ENCODE measurements at places on chromosomes 12 and 14. TPM values are rescaled to one million over a fixed set of nuclear protein-coding genes. Genes with fewer than 3 reads are reported as not detected.

DNA sequence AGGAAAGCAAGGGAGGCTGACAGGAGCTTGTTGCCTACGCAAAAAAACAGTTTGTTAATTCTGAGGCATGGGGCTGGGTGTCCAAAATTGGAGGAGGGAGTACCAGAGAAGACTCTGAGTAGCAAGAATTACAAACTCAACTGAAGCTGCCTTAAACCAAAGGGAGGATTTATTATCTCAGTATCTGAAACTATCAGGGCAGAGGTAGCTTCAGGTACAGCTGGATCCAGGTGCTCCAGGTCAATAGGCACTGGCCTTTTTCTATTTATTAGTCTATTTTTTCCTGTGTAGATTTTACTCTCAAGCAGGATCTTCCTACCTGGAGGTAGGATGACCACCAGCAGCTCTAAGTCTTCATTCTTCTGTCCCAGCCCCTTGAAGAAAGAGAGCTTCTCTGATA lies 135.3 kb upstream of the NCOR2 start:
- DNase-seq, result no peak

GRCh38 chr14:94317259-94317658 lies 5.9 kb downstream of the SERPINA6 start:
- DNase-seq, result no peak

Gene OR6C2
- total RNA-seq, result not detected

Gene RPL10L
- total RNA-seq, result not detected

DNA sequence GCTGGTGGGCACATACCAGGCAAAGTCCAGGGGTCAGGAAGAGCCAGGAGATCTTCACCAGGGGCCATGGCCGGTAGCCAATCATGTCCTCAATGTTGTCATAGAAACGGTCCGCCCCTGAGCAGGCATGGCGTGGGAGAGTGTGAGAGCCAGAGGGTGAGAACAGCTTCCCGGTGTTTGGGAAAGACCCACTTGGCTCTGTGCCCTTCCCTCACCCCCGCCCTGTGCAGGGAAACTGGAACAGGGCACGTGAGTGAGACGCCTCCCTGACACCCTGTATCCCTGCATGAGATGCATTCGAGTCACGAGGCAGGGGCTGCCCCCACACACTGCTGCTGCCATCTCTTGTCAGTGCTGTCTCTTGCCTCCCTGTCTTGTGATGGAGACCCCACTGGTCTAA lies 20.7 kb downstream of the SLC6A12 start:
- no peak for DNase-seq

Gene SYCP3
- total RNA-seq, result not detected

GRCh38 chr14:37620856-37621255 lies 25.4 kb downstream of the TTC6 start:
- DNase-seq, result no peak

- no peak for DNase-seq
Measured at GRCh38 chr14:58963873-58964597, 224.4 kb upstream of the DAAM1 start.

- no peak for DNase-seq
Measured at GRCh38 chr12:30826276-30826675, 71.5 kb upstream of the CAPRIN2 start.

GRCh38 chr14:64788706-64789105 lies 84.5 kb downstream of the PLEKHG3 start:
- DNase-seq, result peak; percentile 19

- no peak for DNase-seq
Measured at GRCh38 chr14:64856529-64857445, 22.9 kb downstream of the SPTB start.

GRCh38 chr14:25882899-25883298 lies 714.9 kb downstream of the NOVA1 start:
- DNase-seq, result no peak

Gene ADAMTS20
- not detected for total RNA-seq

DNA sequence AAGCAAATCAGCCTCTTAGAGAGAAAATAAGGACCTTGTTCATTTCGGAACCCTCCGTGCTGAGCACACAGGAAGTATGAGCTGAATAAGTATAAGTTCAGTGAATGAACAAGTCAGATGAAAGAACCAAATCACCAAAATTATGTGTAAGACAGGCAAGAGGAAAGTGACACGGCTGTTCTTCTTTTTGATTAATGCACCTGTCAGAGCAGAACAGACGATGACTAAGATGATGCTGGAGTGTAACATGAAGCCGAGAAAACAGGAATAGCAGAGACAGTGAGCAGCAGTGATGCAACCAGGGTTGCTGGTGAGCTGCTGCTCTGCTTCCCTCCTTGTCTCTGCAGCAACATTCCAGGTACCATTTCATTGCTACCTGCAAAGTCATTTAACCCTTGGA lies 861.1 kb downstream of the GALC start:
- DNase-seq, result no peak

- peak; percentile 66 for DNase-seq
Measured at GRCh38 chr14:61326847-61327246, 5.5 kb downstream of the PRKCH start.

GRCh38 chr14:53529519-53529918 lies 376.4 kb upstream of the DDHD1 start:
- DNase-seq, result no peak

DNA sequence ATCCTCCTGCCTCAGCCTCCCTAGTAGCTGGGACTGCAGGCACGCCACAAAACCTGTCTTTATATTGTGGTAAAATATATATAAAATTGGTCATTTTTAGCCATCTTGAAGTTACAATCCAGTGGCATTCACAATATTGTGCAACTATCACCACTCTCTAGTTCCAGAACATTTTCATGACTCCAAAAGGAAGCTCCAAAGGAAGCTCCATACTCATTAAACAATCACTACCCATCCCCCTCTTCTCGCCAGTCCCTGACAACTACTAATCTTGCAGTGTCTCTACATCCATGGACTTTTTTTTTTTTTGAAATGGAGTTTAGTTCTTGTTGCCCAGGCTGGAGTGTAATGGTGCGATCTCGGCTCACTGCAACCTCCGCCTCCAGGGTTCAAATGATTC lies 3.1 kb downstream of the GCH1 start:
- no peak for DNase-seq

Gene NOVA1
- total RNA-seq, result not detected

GRCh38 chr12:126286203-126286602 lies 1221.0 kb downstream of the AACS start:
- DNase-seq, result no peak

GRCh38 chr14:96198430-96199130 lies 6.1 kb upstream of the BDKRB2 start:
- no peak for DNase-seq

Gene ZFC3H1
- total RNA-seq, result 64.0 TPM

DNA sequence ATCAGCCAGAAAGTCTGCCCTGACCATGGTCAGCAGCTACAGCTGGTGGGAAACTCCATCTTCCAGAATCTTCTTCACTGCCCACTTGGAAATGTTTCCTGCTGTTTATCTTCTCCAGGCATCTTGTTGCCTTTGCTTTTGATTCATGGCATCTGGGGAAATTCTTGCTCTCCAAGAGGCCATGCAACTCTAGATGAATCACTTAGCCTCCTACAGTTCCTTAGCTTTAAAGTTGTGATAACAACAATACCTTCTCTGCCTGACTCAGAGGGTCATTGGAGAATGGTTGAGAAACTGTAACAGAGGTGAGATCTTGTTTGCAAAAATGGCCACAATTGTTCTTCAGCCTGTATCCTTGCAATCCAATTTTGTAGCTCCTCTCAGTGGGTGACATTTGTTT lies 121.0 kb upstream of the VRK1 start:
- DNase-seq, result no peak

DNA sequence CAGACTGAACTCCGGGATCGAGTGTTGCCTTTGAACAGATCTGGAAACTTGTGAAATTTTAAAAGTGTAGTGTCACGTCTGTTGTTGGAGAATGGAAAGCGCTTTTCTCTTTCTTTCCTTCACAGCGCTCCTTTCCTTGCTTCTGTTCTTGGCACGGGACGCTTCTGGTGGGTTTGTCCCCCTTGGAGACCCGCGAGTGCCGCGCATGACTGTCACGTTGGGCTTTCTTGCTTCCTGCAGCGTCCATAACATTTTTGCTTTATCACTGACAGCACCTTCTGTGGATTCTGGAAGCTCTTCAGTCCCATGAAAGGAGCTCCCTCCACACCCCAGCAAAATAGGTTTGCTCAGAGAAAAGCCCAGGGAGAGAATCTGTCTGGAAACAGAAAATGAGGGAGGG lies 193.0 kb upstream of the TMEM132C start:
- DNase-seq, result no peak

GRCh38 chr14:60651086-60651795 lies 2.0 kb upstream of the SIX1 start:
- DNase-seq, result no peak

DNA sequence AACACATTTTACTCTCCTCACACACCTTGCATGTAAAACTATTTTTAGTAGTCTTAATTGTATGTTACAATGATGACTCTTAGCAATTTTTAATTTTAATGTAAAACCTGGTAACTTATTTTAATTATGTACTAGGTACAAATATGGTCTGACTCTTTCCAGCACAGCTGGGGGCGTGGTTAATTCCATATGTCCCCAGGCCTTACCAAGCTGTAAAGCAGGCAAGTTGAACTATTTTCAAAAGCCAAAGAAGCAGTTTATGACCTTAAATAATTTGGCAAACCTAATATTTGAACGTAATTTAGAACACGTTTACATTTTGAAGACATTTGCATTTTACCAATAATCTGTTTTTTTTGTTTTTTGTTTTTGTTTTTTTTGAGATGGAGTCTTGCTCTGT lies 9.3 kb upstream of the ACOT6 start:
- no peak for DNase-seq

GRCh38 chr12:539540-540310 lies 80.0 kb downstream of the B4GALNT3 start:
- no peak for DNase-seq

GRCh38 chr12:77609016-77609415 lies 221.7 kb upstream of the NAV3 start:
- DNase-seq, result no peak

Gene NRL
- total RNA-seq, result 2.3 TPM

Gene TMEM253
- total RNA-seq, result not detected

Gene TMBIM4
- total RNA-seq, result 77.1 TPM

- no peak for DNase-seq
Measured at GRCh38 chr12:47751561-47751960, 7.1 kb downstream of the RAPGEF3 start.

- no peak for DNase-seq
Measured at GRCh38 chr12:54708826-54709225, 60.7 kb upstream of the DCD start.

GRCh38 chr12:60394665-60395064 lies 798.8 kb downstream of the SLC16A7 start:
- DNase-seq, result no peak

DNA sequence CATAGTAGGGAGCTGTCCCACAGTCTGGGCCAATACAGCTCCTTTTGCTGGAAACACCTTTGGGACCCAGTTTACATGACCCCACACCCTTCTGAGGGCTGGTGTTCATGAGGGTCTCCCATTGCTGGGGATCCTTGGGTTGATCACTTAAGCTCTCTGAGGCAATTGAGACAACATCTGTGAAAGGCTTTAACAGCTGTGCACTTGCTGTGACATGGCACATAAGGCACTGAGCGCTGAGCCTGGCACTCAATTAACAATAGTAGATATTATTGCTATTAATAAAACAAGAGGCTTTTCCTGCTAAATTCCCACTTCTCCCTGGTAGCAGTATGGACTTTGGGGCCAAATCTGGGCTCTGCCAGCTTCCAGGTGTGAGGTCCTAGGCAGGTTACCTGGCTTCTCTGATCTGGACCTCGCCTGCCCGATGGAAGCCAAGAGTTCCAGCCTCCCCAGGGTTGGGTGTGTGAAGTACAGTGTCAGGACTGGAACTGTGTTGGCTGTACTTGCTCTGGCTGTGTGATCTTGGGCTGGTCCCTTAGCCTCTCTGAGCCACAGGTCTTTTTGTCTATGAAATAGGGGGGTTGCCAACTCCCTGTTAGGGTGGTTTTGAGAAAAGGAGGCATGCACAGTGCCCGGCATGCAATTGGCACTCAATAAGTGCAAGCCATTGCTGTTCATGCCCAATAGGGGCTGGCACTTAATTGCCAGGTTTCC lies 3.1 kb downstream of the SH2B3 start:
- no peak for DNase-seq

GRCh38 chr12:54723379-54724256 lies 75.5 kb upstream of the DCD start:
- peak; percentile 21 for DNase-seq

- no peak for DNase-seq
Measured at GRCh38 chr14:68762953-68763764, 29.7 kb downstream of the ZFP36L1 start.

DNA sequence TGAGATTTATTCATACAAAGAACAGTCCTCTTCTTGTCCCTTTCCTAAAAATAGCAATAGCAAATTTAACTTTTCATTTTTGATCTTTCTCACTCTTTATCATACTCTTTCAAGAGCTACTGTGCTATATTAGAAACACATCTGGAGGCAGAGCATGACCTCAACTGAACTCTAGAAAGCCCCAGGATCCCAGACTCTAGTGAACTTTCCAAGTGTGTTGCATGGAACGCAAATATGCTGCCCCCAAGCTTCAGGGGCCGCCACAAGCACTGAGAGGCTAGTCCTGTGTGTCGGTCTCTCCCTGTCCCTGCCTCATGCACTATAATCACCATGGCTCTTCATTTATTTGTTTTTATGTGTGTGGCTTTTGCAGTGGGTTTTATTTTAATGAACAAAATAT lies 38.7 kb upstream of the ZNF641 start:
- no peak for DNase-seq

Gene RILPL2
- total RNA-seq, result 2.4 TPM

Gene GPRC5D
- not detected for total RNA-seq

GRCh38 chr12:132278401-132279183 lies 50.8 kb downstream of the GALNT9 start:
- no peak for DNase-seq

Gene RPL36AL
- total RNA-seq, result 161 TPM

DNA sequence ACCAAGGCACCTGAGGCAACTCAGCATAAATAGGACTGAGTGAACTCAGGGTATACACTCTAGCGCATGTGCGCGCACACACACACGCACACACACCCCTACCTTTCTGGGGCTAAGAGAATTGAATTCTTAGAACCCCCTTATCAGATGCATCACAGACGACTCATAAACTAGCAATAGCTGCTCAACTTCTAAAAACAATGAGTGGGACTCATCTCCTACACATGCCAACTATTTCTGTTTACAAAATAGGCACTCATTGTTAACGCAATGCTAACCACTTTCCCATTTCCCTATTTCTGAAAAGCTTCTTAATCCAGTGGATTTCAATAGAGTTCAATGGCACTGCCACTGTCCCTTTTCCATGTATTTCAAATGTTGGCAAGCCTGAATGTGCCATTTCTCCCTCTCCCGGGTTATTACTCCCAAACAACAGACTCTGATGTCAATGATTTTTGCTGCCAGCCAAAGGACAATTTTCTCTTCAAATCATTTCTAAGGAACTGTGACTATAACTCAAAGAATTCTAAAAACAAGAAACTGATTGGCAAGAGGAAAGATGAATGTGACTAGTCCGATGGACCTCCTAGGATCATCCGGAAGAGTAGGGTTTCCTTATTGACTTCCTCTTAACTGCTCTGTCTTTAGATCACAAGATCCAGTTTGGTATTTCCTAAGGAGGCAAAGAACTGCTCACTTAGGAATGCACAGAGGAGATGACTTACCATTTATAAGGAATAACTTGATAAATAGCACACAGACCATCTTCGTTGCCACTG lies 48.8 kb downstream of the SLC38A1 start:
- peak; percentile 35 for DNase-seq

Gene TEX52
- not detected for total RNA-seq

Gene PPP1R3E
- total RNA-seq, result 12.8 TPM

GRCh38 chr12:66321435-66321834 lies 19.1 kb downstream of the HELB start:
- no peak for DNase-seq

All from Calu3 (cell line).